RPMI7951 (cell line): ENCODE measurements at places on chromosomes 11 and 22. TPM values are rescaled to one million over a fixed set of nuclear protein-coding genes. Genes with fewer than 3 reads are reported as not detected.

DNA sequence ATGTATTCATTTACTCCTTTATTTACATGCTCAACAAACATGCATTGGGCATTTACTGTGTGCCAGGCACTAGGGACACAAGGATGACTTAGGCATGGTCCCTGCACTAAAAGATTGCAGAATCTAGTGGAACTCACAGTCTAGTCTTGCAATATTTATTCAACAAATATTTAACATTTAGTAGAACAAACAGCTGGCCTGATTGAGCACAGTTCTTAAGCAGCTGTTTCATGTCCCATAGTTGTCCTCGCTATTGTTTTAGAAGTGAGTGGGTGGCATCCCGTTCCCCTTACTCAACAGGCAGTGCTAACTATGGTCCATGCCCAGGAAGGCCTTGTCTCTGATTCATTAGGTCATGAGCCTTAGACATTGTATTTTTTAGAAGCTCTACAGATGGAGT lies 459.9 kb upstream of the CADM1 start:
- DNase-seq, result no peak

DNA sequence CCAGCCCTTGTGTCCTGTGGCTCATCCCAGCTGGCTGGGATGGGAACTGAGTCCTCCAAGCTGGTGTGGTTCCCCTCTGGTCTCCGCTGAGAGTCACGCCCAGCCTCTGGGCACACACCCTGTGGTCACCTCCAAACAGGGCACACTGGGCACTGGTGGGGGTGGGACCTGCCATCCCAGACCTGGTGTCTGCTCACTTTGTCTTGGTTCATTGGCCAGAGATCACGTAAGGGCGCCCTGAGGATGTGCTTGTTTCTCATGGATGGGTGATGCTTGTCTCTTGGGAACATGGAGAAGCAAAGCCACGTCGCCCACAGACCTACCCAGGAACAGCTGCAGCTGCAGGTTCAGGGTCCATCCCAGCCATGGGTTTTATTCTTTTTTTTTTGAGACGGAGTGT lies 43.1 kb downstream of the LRP5 start:
- DNase-seq, result no peak

- no peak for DNase-seq
Observed at GRCh38 chr22:24236656-24237055, 8.2 kb downstream of the GGT5 start.

- DNase-seq, result no peak
Observed at GRCh38 chr11:72613450-72613849, 60.8 kb downstream of the PDE2A start.

- DNase-seq, result peak; percentile 50
Observed at GRCh38 chr11:74749127-74749964, 697 bp downstream of the RNF169 start.

DNA sequence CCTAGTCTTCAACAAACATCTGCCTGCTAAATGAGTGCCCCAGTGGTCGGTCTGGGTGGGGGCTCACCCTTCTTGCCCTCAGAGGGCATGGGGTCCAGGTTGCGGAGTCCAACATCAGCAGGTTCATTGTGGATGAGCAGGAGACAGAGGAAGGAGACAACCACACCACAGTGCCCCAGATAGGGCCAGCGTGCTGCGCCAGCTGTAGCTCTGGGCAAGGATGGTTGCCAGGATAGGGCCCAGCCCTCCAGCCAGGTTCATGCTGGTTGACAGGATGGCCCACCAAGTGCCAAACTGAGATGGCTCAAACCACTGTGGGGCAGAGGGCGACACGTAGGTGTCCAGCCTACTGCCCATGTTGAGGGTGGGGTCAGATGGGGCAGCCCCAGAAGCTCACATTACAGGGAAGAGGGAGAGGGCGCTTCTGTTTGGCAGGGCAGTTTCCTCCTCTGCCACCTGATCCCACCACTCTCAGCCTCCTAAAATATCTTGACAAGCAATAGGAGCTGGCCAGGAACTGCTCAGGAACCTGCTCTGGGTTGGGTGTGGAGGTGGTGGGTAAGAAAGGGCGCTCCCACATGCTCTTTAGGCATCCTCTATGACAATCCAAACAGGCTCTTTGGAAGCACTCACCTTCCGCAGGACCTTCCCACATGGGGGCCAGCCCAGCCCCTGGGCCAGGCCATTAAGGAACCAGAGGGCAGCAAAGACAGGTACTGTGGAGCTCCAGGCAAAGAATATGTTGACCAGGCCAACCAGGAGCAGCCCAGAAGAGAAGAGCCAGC lies 2.9 kb downstream of the SLC37A4 start:
- no peak for DNase-seq

DNA sequence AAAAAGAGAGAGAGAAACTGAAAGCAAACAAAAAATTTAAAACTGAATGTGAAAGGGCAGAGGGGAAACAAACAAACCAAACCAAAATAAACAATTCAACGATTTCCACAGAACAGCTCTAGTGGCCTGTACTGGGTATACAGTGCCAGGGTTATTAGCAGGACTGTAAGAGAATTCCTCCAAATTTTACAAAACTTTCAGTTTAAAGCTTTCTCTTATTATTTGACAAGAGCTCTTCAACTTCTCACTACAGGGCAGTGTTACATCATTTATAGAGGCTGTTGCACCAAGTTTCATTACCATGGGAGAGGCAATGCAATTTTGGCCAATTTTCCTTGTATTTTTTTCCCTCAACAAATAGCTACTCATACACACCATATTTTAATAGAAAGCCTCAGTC lies 44.3 kb upstream of the CLPB start:
- no peak for DNase-seq

DNA sequence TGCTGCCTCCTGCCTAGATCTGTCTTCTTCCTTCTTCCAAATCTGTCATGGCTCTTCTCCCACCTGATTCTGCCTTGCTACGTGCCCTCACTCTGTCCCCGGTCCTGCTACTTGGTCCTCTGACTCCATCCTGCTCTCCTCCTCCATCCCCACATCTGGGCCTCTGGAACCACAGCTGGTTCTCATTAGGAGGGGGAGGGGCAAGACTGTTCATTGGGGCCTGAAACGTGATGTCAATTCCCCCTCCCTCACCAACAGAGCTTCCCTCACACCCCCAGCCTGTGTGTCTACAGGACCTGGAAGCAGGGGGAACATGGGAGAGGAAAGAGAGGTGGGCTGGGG lies 9.1 kb downstream of the DCHS1 start:
- peak; percentile 81 for DNase-seq

The HIPK3 gene
- 30.5 and 32.0 TPM in 2 replicates for total RNA-seq

The INS gene
- total RNA-seq, result not detected in 2 replicates

GRCh38 chr22:50268655-50269113 lies 1.5 kb downstream of the MAPK11 start:
- no peak for DNase-seq

GRCh38 chr11:29527391-29527936 lies 489.4 kb downstream of the KCNA4 start:
- DNase-seq, result no peak

DNA sequence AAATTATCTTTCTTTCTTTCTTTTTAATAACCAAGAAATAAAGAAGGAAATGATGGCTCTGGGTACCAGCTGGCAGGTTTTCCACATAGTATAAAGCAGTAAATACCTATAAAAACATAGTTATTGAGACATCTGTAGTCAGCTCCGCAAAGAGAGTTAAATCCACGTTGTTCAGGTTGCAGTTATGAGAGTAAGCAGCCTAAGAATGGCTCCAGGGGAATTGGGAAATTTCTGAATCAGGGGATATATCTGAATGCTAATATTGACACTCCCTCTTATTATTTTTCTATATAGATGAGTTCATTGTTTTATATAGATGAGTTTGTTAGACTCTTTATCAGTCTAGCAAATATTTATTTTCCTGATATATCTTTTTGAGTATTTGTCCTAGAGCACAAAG lies 322.0 kb upstream of the LRRC4C start:
- DNase-seq, result no peak

DNA sequence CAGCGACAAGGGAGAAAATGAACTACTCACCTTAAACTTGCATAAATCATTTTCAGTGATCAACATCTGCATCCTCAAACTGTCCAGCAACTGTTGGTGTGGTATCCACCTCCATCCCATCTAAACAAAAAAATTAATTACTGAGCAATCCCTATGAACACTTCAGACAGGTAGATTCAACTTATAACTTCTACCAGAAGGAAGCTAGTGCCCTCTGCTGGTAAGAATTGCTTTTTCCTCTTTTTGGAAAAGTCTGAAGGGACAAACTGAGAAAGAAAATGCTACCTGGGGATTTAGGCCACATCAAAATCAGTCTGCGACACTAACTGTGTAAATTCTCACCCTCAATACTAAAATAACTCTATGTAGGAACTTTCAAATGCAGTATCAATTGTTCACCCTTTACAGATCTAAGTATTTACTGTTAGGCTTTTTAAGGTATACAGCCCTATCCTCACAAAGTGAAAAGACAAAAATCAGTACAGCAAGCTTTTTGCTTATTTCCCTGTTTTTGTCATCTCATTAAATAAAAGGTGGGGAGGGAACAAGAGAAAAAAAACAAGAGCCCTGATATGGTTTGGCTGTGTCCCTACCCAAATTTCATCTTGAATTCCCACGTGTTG lies 17.9 kb downstream of the CLNS1A start:
- DNase-seq, result peak; percentile 39

- no peak for DNase-seq
Observed at GRCh38 chr11:127677660-127678425, 677.3 kb upstream of the KIRREL3 start.

- no peak for DNase-seq
Observed at GRCh38 chr11:124894606-124895430, 2.8 kb downstream of the ROBO4 start.

The SLC22A8 gene
- not detected in 2 replicates for total RNA-seq

- no peak for DNase-seq
Observed at GRCh38 chr11:2219318-2220017, 47.9 kb upstream of the TH start.

The C11orf86 gene
- not detected in 2 replicates for total RNA-seq

The GAL3ST3 gene
- not detected in 2 replicates for total RNA-seq

The SLC22A25 gene
- not detected in 2 replicates for total RNA-seq

The RIBC2 gene
- 3.7 and 5.5 TPM in 2 replicates for total RNA-seq

The ANGPTL5 gene
- not detected in 2 replicates for total RNA-seq

- no peak for DNase-seq
Observed at GRCh38 chr22:37101311-37102066, 8.0 kb downstream of the TMPRSS6 start.

DNA sequence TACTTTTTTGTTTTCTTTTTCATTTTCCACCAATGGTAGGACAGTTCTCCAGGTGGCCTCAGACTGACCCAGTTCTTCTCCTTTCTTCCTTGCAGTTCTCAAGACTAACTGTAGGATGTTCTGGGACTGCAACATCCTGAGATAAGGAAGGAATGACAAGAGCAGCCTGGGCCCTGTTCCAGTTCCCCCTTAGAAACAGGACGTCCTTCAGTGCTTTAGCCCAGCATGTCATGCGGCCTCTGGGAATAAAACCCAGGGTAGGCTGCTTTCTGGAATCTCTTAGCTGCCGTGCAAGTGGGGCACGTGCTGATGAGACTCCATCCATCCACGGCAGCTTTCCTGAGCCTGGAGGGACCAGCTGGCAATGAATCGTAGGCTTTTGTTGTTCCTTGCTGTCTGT lies 24.0 kb upstream of the CADM1 start:
- DNase-seq, result peak; percentile 43

GRCh38 chr11:10506008-10506370 lies 35.0 kb downstream of the RNF141 start:
- DNase-seq, result peak; percentile 37

GRCh38 chr11:19604679-19605375 lies 107.8 kb upstream of the NAV2 start:
- no peak for DNase-seq

The KCNQ1OT1 gene
- total RNA-seq, result 0.29 and 0.36 TPM in 2 replicates

- DNase-seq, result no peak
Observed at GRCh38 chr11:26708736-26709456, 13.0 kb downstream of the SLC5A12 start.

The E2F8 gene
- total RNA-seq, result 4.7 and 5.0 TPM in 2 replicates
